ENCODE measurements at places on chromosomes 11 and 22.

DNA sequence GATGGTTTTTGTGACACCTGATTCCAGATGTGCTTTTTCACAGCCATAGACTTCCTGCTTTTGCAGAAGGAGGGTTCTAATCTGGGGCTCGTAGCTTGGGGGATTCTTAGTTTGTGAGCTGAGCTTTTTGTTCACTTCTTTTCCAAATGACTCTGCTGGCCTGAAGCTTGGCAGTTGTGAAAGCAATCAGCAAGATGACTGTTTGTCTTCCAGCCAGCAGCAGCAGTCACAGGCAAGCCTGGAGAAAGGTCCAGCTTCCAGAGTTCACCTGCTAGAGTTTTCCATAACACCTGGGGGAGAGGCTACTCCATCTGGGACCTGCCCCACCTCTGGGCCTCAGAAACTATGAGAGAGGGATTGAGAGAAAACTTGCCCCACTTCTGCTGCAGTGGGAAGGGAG, 4.1 kb downstream of the MARK2 start:
- no peak for DNase-seq

DNA sequence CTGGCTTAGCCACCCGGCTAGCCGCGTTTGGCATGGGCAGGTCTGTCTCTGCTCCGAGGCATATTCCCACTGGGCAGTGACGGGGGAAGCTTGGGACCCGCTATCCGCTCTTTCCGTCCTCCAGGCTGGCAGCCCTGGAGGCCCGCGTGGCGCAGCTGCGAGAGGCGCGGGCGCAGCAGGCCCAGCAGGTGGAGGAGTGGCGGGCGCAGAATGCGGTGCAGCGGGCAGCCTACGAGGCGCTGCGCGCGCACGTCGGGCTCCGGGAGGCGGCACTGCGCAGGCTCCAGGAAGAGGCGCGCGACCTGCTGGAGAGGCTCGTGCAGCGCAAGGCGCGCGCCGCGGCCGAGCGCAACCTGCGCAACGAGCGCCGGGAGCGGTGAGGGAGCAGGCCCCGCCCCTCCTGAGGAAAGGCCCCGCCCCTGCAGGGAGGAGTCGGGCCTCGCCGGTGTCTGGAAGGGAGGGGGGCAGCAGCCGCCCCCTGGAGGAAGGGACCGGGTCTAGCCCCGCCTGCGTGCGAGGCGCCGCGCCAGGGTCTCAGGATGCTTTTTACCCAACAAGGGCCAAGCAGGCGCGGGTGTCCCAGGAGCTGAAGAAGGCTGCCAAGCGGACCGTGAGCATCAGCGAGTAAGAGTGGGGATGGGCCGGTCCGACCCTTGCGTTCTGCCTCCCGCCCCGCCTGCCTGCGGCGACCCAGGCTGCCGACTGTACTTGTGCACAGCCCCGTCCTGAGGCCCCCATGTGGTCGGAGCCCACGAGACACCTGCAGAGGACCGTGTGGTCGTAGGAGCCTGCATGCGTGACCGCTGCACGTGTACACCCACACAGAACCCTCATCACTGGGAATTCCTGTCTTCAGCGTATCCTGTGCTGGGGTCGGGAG, 7.9 kb downstream of the ATG16L2 start:
- peak; percentile 92 for DNase-seq

- no peak for DNase-seq
Measured at GRCh38 chr11:68878022-68878421, 25.6 kb downstream of the MRPL21 start.

- DNase-seq = no peak
Measured at GRCh38 chr11:129275828-129276227, 83.7 kb upstream of the ARHGAP32 start.

DNA sequence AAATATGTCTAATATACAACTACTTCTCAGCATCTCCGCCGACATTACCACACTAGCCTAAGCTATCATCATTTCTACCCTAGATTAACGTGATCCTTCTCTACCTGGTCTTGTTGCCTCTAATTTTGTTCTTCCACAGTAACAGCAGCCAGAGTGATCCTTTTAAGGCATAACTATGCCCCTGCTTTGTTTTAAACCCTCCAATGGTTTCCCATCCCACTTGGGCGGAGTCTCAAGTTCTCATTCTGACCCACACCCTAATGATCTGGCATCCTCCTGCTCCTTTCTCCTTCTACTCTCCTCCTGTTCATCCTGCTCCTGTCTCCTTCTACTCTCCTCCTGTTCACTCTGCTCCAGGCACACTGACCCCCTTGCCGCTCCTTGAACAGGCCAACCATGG, 31.9 kb upstream of the POU2AF1 start:
- no peak for DNase-seq

DNA sequence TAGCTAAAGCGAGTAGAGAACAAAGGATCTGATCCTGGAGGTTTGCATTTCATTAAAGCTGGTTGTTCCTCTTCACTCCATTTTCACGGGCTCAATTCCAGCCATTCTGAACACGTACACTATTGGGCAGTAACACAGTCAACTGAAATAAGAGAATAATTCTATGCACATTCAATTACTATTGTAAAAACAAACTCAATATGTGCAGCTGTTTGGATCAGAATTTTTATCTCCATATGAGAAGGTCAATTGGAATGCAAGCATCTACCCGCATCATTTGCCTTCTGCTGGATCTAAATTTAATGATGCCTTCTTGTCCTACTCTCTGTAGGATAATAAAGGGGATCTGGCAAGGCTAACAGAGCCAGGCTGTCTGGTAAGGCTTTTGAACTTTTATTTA, 562.8 kb upstream of the CCDC179 start:
- no peak for DNase-seq

- DNase-seq = no peak
Measured at GRCh38 chr11:64649291-64649697, 58.3 kb downstream of the SLC22A12 start.

DNA sequence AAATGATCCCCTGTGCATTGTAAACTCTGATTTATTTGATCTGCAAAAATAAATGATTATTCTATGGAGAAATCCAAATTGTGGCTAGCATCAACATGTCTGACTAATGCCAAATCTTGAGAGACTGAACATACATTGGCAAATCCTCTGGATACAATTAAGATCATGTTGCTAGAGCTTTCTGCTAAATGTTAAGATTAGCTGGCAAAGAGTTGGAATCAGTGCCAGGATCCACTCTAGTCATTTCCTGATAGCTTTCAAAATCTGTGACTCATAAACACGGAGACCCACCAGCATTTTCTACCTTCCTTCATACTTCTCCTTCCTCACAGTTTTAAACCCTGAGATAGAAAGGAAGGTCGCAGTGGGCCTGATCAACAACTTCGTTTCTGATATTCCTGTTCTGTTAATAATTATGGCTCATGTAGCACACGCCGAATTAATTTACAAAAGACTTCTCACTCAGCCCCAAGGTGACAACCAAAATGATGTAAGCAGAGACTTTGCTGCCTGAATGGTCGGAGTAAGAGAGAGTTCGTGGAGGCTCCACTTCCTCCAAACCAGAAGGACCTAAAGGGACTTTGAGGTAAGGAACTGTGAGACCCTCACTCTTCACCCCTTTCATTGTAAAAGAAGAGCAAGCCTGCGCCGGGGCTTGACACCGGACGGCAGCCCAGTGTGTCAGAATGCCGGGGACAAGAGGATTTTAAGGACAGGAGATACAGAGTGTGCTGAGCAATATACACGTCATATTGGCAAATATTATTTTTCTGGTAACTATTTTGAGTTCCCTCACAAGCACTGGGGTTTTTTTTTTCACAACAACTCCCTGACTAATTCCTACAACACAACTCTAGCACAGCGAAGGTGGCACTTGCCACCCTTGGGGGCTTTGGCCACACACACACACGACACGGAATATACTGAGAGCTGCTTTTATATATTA, 42.0 kb downstream of the SERPINH1 start:
- DNase-seq = no peak

DNA sequence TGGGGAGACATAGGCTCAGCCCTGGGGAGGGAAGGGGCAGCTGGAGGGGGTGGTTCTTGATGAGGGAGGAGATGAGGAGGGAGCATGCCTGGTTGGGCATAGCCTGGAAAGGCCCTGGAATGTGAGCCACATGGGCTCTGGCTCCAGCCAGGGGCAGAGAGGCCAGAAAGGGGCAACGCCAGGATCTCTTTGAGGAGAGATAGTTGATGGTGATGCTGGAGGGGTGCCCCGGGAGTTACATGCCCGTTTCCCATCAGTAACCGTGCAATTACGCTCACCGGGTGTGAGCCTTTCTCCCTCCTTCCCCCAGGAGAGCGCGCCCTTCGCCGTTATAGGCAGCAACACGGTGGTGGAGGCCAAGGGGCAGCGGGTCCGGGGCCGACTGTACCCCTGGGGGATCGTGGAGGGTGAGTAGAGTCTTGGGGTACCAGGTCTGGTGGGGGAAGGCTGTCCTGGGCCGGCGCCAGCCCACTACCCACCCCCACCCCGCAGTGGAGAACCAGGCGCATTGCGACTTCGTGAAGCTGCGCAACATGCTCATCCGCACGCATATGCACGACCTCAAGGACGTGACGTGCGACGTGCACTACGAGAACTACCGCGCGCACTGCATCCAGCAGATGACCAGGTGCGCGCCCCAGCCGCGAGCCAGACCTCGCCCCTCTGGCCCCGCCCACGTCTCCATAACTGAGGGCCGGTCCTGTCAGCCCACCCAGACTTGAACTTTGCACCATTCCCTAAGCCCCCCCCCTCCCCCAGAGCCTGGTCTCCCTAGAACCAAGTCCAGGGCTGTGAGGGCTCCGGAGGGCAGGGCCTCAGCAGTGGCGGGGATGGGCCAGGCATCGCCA, 1.8 kb upstream of the GP1BB start:
- no peak for DNase-seq

GRCh38 chr11:95692526-95693260, 96.9 kb downstream of the FAM76B start:
- DNase-seq = no peak

DNA sequence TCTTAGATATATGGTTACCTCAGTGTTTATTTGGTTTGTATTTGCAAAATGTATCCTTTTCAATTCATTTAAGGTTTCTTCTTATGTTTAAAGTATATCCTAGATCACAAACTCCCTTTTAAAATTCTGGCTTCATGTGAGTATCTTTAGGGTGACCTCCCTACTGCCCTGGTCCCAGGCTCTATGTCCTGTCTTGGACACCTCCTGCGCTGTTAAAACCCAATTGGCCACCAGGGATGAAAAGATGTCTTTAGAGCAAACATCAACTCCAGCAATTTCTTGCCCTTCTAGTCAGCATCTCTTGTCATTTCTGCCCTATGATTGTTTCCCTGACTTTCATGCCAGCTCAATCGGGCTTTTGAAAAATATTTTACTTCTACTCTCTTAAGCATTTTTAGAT, 28.8 kb upstream of the SYT13 start:
- DNase-seq = no peak

Measured in progenitor cell of endocrine pancreas (in vitro differentiated cells).